ENCODE measurements at places on chromosomes 13 and 19. TPM values are rescaled to one million over a fixed set of nuclear protein-coding genes. Genes with fewer than 3 reads are reported as not detected.

- DNase-seq, result peak; percentile 77
- no peaks in the 10 kb centered on the region for H3K27me3 ChIP-seq
- H3K4me1 ChIP-seq, result peaks cover 6% of the 10 kb centered on the region
- no peaks in the 10 kb centered on the region for H3K36me3 ChIP-seq
- H3K4me3 ChIP-seq, result no peak overlapping the region
Observed at GRCh38 chr13:79492313-79492798, 11.4 kb downstream of the NDFIP2 start.

- no peaks in the 10 kb centered on the region for H3K36me3 ChIP-seq
- no peak overlapping the region for H3K4me3 ChIP-seq
- H3K27me3 ChIP-seq, result no peaks in the 10 kb centered on the region
- H3K27ac ChIP-seq, result no peak overlapping the region
Observed at GRCh38 chr19:1836458-1837221, 11.6 kb downstream of the REXO1 start.

GRCh38 chr19:58361900-58362271 lies 665 bp downstream of the ZNF497 start:
- H3K27me3 ChIP-seq, result no peaks in the 10 kb centered on the region
- peak overlapping the region; percentile 83 for H3K4me3 ChIP-seq
- no peaks in the 10 kb centered on the region for H3K4me1 ChIP-seq
- H3K27ac ChIP-seq, result peak overlapping the region; percentile 95

DNA sequence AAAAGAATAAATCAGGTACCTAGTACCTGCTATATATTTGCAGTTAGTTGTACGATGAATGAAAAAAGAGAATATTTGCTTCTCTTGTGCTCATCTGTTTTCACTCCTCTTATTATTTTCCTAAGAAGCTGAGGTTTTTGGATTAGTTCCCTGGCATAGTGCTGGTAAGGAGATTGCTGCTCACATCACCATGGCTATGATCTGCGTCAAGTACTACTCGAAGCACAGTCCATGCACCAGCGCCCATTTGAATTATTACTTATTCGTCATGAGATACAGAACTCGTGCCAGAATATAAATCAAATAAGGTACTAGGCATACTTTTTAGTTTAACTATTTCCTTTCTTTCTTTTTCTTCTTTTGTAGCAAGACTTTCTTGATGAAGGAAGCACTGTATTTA lies 7.1 kb downstream of the SERTM1 start:
- no peaks in the 10 kb centered on the region for H3K36me3 ChIP-seq
- H3K4me3 ChIP-seq, result no peak overlapping the region
- H3K27ac ChIP-seq, result peak overlapping the region; percentile 77
- peaks cover 7% of the 10 kb centered on the region for H3K4me1 ChIP-seq
- DNase-seq, result peak; percentile 50

DNA sequence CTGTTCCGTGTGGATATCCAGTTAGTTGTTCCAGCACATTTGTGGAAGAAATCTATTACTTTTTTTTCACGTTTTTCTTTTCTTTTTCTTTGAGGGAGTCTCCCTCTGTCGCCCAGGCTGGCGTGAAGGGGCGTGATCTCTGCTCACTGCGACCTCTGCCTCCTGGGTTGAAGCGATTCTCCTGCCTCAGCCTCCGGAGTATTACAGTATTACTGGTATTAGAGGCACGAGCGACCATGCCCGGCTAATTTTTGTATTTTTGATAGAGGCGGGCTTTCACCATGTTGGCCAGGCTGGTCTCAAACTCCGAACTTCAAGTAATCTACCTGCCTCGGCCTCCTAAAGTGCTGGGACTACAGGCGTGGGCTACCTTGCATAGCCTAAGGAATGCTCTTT lies 43.6 kb downstream of the ZNF611 start:
- H3K36me3 ChIP-seq, result no peaks in the 10 kb centered on the region

DNA sequence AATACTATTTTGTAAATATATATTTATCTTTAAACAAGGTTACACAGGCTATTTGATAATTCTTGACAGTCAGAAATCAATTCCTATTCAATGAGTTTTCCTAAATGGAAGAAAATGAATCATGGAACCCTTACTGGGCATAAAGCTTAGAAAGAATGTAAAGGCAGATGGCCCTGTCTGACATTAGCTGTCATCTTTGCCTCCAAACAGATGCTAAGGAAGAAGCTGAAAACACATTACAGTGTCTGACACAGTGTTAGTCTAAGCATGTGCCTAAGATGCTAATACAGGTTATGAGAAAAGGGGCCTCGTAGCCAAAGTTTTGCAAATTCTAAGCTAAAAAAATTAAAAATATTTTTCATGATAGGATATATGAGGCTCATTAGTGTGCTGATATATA lies 112.8 kb downstream of the ITGBL1 start:
- no peak overlapping the region for H3K27ac ChIP-seq
- no peaks in the 10 kb centered on the region for H3K27me3 ChIP-seq
- no peak for DNase-seq

DNA sequence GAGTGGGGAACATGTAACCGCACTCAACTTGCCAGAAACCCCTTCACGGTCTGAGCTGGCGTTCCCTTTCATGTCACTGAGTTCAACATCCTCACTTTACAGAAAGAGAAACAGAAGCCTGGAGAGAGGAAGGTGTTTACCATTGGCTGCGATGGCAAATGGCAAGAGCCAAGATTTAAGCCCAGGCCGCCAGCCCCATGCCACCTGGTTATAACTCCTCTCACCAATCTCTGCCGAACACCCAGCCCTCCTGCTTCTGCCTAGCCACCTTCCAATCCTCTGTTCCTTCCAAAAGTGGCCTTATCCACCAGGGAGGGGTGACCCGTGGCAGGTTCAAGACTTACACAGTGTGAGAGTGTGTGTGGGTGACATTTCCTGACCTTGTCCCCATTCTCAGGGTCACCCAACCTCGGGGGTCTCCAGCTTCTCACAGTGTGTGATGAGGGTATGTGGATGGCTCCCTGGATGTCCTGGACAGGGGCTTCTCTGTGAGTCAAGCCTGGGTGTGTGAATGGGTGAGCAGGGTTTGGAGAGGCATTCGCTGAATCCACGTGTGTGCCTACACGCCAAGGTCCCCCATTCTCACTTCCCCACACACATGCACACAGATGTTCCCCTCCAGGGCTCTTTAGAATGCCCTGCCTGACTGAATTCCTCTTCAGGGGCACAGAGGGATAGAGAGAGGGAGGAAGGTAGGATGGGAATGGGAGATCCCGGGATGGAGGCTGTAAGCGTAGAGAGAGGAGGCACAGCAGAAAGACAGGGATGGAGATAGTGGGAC lies 1.2 kb downstream of the CADM4 start:
- no peaks in the 10 kb centered on the region for H3K36me3 ChIP-seq
- no peak for DNase-seq

DNA sequence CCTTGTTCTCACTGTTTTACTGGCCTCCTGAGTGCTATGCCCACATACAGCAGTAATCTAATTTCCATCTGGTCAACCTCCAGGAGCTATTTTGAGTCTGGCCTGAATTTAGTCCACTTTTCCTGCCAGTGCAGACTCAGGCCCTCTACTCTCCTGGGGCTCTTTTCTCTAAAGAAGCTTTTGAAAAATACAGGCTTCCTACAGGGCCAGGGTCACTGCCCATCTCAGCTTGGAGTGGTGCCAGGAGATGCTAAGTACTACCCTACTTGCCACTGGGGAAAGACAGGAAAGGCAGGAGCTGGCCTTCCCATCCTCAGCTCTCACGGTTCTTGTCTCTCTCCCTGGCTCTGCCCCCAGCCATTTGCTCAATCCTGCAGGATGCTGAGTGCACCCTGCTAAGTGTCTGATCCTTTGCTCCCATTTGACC lies 101.7 kb upstream of the SERP2 start:
- H3K27me3 ChIP-seq, result no peaks in the 10 kb centered on the region
- no peaks in the 10 kb centered on the region for H3K36me3 ChIP-seq
- H3K4me1 ChIP-seq, result peaks cover 40% of the 10 kb centered on the region
- H3K4me3 ChIP-seq, result no peak overlapping the region

GRCh38 chr19:17889609-17890214 lies 18.0 kb downstream of the SLC5A5 start:
- no peak for DNase-seq
- H3K36me3 ChIP-seq, result no peaks in the 10 kb centered on the region
- H3K27me3 ChIP-seq, result no peaks in the 10 kb centered on the region
- H3K27ac ChIP-seq, result no peak overlapping the region
- no peak overlapping the region for H3K4me3 ChIP-seq

- H3K27ac ChIP-seq, result no peak overlapping the region
- no peaks in the 10 kb centered on the region for H3K36me3 ChIP-seq
- no peaks in the 10 kb centered on the region for H3K4me1 ChIP-seq
- H3K27me3 ChIP-seq, result no peaks in the 10 kb centered on the region
Observed at GRCh38 chr13:102701331-102701730, 6.5 kb upstream of the METTL21C start.

GRCh38 chr13:101390461-101390860 lies 25.8 kb downstream of the NALCN start:
- H3K36me3 ChIP-seq, result no peaks in the 10 kb centered on the region
- no peaks in the 10 kb centered on the region for H3K27me3 ChIP-seq
- no peak overlapping the region for H3K27ac ChIP-seq
- H3K4me1 ChIP-seq, result no peaks in the 10 kb centered on the region
- no peak for DNase-seq
- H3K4me3 ChIP-seq, result no peak overlapping the region

DNA sequence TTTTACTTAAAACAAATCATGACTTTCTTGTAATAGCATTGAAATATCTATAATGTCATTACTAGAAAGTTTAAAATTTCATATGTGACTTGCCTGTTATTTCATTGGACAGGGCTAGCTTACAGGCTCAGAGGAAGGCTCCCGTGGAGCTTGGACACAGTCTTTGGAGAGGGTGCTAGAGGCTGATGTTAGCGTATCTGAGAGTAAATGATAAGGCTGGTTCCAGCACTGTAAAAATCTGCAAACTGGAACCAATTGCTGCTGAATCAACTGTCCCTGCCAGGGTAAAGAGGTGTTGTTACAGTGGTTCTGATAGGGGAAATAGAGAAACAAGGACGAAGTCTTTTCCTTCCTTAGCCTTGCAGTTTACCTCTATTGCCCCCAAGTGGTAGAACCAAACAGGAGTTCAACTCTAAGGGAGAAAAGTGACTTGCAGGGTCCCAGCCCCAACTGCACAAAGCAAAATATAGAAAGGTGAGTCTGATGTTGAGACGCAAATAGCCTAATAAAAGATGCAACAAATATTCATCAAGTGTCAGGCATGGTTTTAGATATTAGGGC lies 901.7 kb downstream of the DIAPH3 start:
- peak; percentile 47 for DNase-seq
- H3K36me3 ChIP-seq, result no peaks in the 10 kb centered on the region
- H3K4me1 ChIP-seq, result peaks cover 5% of the 10 kb centered on the region
- no peak overlapping the region for H3K4me3 ChIP-seq
- no peak overlapping the region for H3K27ac ChIP-seq
- H3K27me3 ChIP-seq, result no peaks in the 10 kb centered on the region

DNA sequence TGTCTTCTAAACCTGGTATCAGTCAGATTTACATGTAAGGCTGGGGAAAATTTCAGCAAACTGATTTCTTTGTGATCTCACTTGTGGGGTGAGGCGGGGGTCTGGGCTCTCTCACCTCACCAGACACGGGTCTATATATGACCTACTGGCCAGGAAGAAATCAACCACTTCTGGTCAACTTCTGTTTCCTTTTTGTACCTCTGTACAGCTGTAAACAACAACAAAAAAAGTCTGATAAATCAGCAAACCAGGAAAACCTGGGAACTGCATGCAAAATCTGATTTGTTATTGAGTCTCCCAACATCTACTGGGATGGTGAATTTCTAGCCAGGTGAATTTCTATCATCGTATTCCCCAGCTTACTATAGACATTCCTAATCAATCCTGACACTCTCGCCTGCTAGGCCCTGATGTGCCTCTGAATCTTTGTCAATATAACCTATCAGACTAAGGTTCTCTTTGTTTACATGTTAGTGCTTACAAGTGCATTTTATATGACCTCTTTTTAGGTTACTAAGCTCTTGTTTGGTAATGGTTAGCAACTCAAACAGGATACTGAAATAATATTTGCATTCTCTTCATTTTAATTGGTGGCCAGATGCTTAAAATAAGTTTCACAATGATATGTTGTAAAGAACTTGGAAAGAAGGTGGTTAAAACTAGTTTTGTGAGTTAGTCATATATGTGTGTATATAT lies 77.7 kb downstream of the LRRC63 start:
- no peak overlapping the region for H3K27ac ChIP-seq
- no peaks in the 10 kb centered on the region for H3K36me3 ChIP-seq
- DNase-seq, result no peak

- H3K36me3 ChIP-seq, result no peaks in the 10 kb centered on the region
- no peaks in the 10 kb centered on the region for H3K27me3 ChIP-seq
- peak within 1 kb of the TSS; percentile 96 for H3K27ac ChIP-seq
- peak; percentile 64 for DNase-seq
- H3K4me1 ChIP-seq, result peaks cover 52% of the 10 kb centered on the region
Observed at GRCh38 chr19:40601134-40601974, at the start of gene LTBP4. Gene LTBP4 (plus strand): TSS chr19:40601369. CDS start chr19:40601388, 19 bp downstream.

- H3K4me1 ChIP-seq, result no peaks in the 10 kb centered on the region
- no peaks in the 10 kb centered on the region for H3K36me3 ChIP-seq
- H3K27ac ChIP-seq, result no peak overlapping the region
- H3K27me3 ChIP-seq, result no peaks in the 10 kb centered on the region
- DNase-seq, result no peak
Observed at GRCh38 chr13:61463024-61463423, 47.4 kb upstream of the PCDH20 start.

GRCh38 chr19:54162241-54162805 lies 2.8 kb upstream of the LENG1 start:
- peaks cover 26% of the 10 kb centered on the region for H3K4me1 ChIP-seq
- peak; percentile 87 for DNase-seq
- peaks cover 7% of the 10 kb centered on the region for H3K36me3 ChIP-seq
- H3K4me3 ChIP-seq, result no peak overlapping the region

DNA sequence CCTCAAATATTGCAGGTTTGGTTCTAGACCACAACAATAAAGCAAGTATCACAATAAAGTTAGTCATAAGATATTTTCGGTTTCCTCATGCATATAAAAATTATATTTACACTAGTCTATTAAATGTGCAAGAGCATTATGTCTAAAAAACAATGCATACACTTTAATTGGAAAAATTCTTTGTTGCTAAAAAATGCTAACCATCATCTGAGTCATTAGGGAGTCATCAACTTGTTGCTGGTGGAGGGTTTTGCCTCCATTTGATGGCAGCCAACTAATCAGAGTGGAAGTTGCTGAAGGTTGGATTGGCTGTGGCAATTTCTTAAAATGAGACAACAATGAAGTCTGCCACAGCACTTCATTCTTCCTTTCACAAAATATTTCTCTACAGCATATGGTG lies 422.3 kb upstream of the GPC6 start:
- no peaks in the 10 kb centered on the region for H3K4me1 ChIP-seq
- no peaks in the 10 kb centered on the region for H3K27me3 ChIP-seq
- H3K4me3 ChIP-seq, result no peak overlapping the region
- no peak overlapping the region for H3K27ac ChIP-seq

- H3K4me1 ChIP-seq, result peaks cover 30% of the 10 kb centered on the region
- peak overlapping the region; percentile 99 for H3K27ac ChIP-seq
- H3K4me3 ChIP-seq, result peak overlapping the region; percentile 54
- no peaks in the 10 kb centered on the region for H3K27me3 ChIP-seq
Observed at GRCh38 chr19:58385891-58386575, 1.0 kb upstream of the RPS5 start.

SMIM7 gene
- total RNA-seq, result 152 TPM

KLHL1 gene
- total RNA-seq, result not detected

FRY gene
- 50.4 TPM for total RNA-seq

CYP2A6 gene
- not detected for total RNA-seq

ZIM2 gene
- total RNA-seq, result 1.0 TPM

ZNF45 gene
- total RNA-seq, result 18.7 TPM
